ENCODE measurements at places on chromosomes 5 and 9. TPM values are rescaled to one million over a fixed set of nuclear protein-coding genes. Genes with fewer than 3 reads are reported as not detected.
A peak's percentile ranks its signal among the peaks of the same experiment; 100 is the strongest.

DNA sequence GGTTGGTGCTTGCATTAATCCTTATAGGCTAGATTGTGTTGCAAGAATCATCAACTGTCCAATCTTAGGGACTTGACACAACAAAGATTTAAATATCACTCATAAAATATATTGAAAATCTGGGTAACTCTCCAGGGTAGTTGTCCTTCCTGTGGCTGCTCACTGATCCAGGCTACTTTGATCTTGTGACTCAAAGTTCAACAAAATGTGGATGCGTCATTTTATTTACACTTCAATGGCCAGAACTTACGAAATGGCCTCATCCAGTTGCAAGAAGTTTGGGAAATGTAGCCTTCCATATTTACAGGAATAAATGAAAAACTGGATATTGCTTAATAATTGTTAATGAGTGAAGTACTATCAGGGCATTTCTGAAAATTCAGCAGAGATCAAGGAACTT, 235.5 kb upstream of the ACTBL2 start:
- no peak for DNase-seq

DNA sequence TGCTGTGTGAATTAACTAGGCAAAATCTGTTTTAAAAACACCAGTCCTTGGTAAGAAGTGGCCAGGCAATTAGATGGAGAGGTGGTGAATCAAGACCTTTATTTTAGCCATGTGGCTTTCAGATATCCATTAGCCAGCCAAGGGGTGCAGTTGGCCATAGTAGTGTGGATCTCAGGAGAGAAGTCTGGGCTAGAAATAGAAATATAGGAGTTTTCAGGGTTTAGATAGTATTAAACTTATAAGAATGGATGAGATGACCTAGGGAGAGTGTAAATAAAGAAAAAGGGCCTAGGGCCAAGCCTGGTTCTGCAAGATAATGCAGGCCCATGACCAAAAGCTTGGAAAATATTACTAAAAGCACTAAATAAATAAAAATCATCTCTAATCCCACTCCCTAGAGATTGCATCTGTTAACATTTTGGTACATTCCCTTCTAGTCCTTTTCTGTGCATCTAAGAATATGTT, 40.3 kb upstream of the KIF2A start:
- no peak for DNase-seq

- DNase-seq: no peak
Observed at GRCh38 chr5:157049605-157050004, 9.3 kb downstream of the HAVCR1 start.

- no peak for DNase-seq
Observed at GRCh38 chr5:36495611-36496010, 110.8 kb upstream of the SLC1A3 start.

- no peak for DNase-seq
Observed at GRCh38 chr9:92561374-92562330, 25.9 kb upstream of the ECM2 start.

- DNase-seq: no peak
Observed at GRCh38 chr5:145793574-145793973, 41.6 kb downstream of the PRELID2 start.

GRCh38 chr9:86978413-86978812, 31.1 kb upstream of the GAS1 start:
- DNase-seq: no peak

- DNase-seq: no peak
Observed at GRCh38 chr5:160251406-160252155, 22.3 kb downstream of the FABP6 start.

DNA sequence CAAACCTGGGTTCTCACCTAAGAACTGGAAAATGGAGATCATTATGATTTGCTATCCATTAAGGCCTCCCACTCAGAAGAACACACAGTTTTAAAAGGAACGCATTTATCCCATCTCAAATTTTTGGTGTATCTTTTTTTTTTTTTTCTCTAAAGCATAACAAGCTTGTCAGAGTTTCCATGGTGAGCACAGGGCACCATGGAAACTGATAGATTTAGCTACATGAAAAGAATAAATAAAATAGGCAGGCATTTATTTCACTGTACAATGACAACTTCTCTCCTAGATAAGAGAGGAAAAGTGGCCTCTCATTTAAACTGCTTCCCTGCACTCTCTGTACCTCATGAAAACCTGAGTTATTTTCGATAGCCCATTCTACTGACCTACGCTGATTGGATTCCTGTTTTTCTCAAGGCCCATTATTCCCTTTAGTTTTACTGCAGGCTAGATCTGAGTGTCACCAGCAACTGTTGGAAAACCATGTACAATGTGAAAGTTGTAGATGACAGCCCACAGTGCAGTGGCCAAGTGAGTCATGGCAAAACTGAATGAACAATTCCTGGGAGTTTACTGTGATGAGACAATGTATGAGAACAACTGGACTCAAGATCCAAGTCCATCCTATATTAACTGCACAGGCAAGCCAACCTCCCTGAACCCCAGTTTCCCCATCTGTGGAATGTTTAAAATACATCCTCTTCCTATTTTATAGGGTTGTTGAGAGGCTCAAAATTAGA, 4.3 kb upstream of the GDA start:
- DNase-seq: no peak

GRCh38 chr5:72438141-72438540, 69.1 kb downstream of the ZNF366 start:
- no peak for DNase-seq

DNA sequence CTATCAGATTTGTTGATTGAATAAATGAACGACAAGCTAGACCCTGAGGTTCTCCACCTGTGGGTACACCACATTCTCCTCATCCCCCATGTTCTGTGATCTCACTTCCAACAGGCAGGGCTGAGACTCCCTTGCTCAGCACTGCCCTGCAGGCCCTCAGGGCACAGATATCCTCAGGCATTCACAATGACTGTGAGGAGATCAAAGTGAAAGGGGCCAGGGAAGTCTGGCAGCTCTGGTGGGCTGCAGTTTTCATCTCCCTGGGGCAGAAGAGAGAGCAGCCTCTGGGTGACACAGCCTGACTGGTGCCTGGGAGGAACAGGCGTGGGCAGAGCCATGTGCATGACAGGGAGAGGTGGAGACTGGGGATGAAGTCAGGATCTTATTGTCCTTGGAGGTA, 142.4 kb upstream of the C9orf72 start:
- no peak for DNase-seq

- peak; percentile 89 for DNase-seq
Observed at GRCh38 chr5:132437604-132438266, 52.8 kb downstream of the IRF1 start.

DNA sequence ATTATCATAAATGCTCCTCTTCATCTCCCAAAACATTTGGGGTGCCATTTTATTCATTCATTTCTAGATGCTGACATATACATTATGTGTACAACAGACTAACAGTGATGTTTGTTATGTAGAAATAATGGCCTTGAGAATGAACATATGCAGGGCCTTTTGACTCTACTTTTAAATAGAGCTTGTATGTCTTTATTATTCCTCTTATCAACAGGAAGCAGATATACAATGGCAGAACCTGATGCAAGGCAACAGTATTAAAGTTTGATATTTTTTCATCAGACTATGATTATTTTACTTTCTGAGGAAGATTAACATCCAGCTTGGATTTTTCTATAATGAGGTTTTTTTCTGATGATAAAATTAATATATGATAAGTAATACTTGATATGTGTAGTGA, 44.1 kb downstream of the SNX18 start:
- no peak for DNase-seq

GRCh38 chr9:88742483-88742882, 207.5 kb downstream of the NXNL2 start:
- DNase-seq: peak; percentile 74

DNA sequence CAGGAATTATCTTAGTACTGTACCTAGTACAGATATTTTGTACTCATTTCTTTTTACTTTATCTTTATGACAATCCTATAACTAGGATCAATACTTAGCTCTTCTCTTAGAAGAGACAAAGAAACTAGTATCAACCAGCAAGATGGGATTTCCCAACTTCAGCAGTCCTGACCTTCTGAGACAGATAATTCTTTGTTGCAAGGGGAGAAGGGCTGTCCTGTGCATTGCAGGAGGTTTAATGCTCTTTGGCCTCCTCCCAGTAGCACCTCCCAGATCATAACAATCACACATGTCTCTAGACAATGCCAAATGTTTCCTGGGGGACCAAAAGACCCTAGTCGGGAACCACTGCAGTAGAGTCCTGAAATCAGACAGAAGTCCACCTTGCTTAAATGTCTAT, 424.3 kb upstream of the DMAC1 start:
- DNase-seq: no peak

Gene LCN1
- total RNA-seq: 0.42 TPM

Gene HTR1A
- total RNA-seq: not detected

Gene EPB41L4B
- 30.7 TPM for total RNA-seq

Gene TMEM252
- not detected for total RNA-seq

Gene TAS2R1
- not detected for total RNA-seq

Gene NXNL2
- not detected for total RNA-seq

Gene ROPN1L
- total RNA-seq: 1.5 TPM

Gene RIGI
- 5.1 TPM for total RNA-seq
